ENCODE measurements at places on chromosomes 7 and 10. TPM values are rescaled to one million over a fixed set of nuclear protein-coding genes. Genes with fewer than 3 reads are reported as not detected.

- no peak for DNase-seq
Observed at GRCh38 chr7:134179036-134180011, 52.2 kb downstream of the LRGUK start.

CTNNA3 gene
- 0.68 TPM for total RNA-seq

GRCh38 chr10:91381257-91381891 lies 28.8 kb upstream of the HECTD2 start:
- DNase-seq: no peak

DNA sequence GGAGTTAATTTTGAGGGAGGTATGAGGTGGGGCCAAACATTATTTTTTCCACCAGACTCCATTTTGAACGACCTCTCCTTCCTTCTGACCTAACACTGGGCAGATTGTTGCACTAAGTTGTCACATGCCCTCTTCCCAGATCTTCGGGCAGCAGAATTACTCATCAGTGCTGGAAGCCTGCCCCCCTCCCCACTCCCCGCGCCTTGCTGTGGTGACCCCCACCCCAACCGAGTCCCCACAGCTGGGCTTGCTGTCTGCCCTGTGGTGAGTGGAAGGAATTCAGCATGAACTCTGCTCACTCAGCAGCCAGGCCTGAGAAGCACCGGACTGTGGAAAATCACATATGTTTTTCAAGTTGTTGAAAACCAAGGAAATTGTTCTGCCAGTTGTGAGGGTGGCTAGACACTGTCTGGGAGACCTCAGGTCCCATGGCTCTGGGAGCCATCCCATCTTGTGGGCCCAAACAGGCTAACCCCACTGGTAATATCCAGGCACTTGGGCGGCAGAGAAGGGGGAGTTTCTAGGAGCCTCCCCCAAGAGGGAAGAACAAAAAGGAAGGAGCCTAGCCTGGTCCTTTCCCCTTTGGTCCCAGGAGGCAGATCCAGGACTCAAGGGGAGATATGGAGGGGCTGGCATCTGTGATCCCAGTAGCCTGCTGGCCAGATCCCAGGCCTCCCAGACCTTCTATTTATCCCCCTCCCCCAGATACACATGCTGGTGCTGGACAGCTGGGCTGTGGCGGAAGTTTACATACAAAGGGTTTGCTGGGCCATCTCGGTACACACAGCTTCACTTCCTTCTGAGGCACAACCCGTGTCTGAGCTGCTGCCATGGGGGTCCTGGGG lies 3.5 kb upstream of the AEBP1 start:
- peak; percentile 84 for DNase-seq

POLR2J2 gene
- 16.2 TPM for total RNA-seq

OR2A7 gene
- total RNA-seq: not detected

RARRES2 gene
- not detected for total RNA-seq

GRCh38 chr7:7858559-7858958 lies 110.0 kb upstream of the GLCCI1 start:
- DNase-seq: no peak

GRCh38 chr7:91276909-91277308 lies 12.7 kb downstream of the FZD1 start:
- DNase-seq: no peak

DNA sequence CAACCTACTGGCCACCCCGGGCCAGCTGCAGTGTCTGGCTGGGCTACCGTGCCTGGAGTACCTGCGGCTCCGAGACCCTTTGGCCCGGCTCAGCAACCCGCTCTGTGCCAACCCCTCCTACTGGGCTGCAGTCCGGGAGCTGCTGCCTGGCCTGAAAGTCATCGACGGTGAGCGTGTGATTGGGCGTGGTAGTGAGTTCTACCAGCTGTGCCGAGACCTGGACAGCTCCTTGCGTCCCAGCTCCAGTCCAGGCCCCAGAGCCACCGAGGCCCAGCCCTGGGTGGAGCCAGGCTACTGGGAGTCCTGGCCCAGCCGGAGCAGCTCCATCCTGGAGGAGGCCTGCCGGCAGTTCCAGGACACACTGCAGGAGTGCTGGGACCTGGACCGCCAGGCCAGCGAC lies 4.2 kb downstream of the RARRES2 start:
- DNase-seq: no peak

- no peak for DNase-seq
Observed at GRCh38 chr7:3242398-3242972, 58.6 kb upstream of the SDK1 start.

GRCh38 chr10:129174232-129175014 lies 292.6 kb upstream of the MGMT start:
- no peak for DNase-seq

CHN2 gene
- total RNA-seq: not detected

- DNase-seq: no peak
Observed at GRCh38 chr10:111151595-111152307, 74.9 kb downstream of the ADRA2A start.

CDNF gene
- 3.7 TPM for total RNA-seq

EEPD1 gene
- 6.1 TPM for total RNA-seq

DNA sequence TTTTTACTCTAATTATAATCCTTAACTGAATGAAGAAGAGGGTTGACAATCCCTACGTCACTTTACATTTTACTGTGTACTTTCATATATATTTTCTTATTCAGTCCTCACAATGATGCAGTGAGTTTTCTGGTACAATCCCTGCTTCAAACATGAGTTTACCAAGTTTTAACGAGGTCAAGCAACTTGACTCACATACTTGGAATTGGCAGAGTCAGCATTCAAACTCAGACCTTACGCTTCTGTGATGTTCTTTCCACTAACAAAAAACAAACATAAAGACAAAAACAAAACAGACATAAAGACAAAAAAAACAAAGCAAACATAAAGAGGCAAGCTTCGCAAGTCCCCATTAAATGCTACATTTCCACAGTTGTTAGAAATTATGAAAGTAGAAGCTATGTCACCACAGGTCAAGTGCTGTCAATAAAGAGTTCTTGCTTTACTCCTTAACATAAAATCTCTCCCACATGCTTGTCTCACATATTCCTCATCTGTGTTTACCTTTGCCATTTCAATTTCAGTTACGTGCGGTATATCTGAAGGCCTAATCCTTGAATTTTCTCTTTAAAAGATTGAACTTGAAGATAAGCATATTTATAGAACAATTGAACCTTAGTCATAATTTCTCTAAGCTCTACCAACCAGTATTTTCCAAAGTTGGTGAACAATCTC lies 217.3 kb downstream of the CELF2 start:
- no peak for DNase-seq

PTN gene
- not detected for total RNA-seq

GRCh38 chr10:70331486-70332268 lies 47.9 kb upstream of the NPFFR1 start:
- DNase-seq: peak; percentile 93
